ENCODE measurements at places on chromosomes 1 and 21.

DNA sequence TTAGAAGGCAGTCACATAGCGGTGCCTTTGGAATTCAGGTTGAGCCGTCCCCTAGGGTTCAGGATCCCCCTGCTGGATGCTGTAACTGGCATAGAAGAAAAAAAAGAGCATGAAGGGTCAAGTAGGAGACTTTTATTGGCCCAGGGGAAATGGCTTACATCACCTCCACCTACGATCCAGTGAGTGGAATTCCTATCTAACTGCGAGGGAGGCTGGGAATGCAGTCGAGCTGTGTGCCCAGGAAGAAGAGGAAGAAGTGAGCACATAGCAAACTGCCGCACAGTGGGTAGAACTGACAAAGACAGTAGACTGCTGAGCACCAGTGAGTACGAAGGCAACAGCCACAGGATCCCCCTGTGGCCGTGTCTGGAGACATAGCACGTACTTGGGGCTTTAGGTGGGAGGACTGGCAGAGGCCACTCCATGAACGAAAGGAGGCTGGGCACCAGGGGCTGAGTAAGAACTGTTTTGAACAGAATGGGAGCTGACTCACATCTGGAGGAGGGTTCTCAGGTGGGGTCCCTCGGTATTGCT is 79.2 kb downstream of the RNF220 start:
- DNase-seq = no peak

DNA sequence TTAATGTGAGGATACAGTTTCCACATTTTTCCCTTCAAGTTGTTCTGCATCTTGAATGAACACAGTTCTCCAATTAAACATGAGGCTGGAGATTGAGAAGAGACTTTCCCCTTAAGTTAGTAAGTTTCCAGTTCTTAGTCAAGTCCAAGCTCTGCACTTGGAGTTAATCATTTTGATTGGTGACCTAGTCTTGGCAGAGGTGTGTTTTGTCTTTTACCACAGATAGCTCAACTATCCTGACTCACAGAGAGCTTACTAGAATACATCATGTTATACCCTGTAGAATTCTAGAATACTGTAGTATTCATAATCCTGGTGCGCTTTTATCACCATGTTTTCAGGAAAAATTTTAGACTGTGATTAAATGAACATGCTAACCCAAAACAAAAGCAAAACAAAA is 129.2 kb downstream of the CYYR1 start:
- DNase-seq = no peak

DNA sequence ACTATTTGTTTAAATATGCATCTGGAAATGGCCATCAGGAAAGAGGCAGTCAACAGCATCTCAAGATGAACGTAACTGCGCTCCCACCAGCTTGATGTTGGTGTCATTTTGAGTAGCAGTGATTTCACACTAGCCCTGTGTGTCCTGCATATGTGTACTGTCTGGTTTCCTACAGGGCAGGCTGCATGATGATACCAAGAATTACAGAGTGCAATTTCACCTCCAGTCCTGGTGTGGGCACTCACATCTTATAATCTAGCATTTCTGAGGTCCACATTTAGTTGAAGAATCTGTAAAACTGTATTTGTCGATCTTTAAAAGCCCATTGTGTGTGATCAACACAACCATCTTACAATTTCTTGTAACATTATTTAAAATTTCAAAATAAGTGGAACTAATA is 336.4 kb downstream of the PAPPA2 start:
- DNase-seq = no peak

DNA sequence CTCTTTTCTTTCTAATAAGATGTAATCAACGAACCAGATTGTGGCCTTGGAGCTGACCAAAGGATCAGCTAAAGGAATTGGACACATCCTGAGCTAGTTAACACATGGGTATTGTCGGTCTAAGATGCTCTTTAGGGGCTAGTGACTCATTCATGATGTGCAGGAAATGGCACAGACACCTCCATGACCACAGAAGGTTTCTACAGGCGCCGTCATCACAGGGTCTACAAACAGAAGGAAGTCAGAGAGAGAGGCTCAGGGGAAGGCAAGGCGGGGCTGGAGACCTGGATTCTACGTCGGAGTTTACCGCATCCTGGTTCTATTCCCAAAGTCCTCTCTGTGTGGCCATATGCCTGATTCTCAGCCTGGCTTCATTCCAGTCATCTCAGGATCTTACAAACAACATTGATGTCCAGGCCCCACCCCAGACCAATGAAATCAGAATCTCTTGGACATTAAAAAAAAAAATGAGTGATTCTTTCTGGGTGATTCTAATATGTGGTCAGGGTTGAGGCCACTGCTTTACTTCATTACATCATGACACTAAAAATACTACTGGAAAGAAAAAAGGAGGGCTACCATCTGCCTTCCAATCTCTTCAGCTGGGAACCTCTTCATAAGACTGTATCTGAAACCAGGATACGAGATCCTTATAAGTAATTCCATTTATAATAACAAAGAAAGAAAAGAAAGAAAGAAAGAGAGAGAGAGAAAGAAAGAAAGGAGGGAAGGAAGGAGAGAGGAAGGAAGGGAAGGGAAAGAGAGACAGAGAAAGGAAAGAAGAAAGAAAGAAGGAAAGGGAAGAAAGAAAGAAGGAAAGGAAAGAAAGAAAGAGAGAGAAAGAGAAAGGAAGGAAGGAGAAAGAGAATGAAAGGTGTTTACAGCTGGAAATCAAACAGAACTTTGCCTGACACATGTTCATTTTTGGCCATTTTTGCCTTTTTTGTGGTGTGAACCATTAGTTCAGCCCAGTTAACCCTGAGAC is 11.6 kb upstream of the KCNJ15 start:
- peak; percentile 8 for DNase-seq

DNA sequence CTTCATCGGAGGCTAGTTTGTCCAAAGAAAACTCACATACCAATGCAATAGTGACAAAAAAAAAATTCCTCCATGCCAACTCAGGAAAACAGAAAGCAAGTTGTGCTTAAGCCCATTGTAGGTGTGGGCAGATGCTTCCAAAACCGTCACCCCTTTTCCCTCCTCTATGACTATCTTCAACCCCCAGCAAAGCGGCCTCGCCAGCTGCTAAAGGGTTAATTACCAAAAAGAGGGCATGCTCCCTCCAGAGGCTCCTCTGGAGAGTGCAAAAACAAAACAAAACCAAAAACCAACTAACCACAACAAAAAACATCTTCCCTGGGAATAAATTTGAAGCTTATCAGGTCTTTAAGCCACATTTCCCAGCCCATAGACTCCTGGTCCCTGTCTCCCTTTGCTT is 1.2 kb downstream of the LMOD1 start:
- no peak for DNase-seq

GRCh38 chr1:175471039-175471800 is 272.2 kb downstream of the TNR start:
- DNase-seq = no peak

DNA sequence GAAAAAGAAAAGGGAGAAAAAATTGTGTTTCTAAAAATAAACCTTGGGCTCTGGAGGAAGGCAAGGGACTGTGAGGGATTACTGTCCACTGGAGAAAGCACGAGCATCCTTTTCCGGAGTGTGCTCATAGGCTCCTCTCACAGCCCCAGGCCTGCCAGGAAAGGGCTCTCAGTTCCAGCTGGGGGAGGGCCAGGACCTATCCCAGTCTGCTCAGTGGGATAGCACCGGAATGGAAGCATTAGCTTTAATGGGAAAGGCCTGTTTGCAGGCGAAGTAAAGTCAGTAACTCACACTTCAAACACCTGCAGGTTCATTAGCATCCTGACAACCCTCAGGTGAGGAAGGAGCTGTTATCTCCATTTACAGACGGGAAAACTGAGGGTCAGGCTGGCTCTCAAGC is 113.9 kb upstream of the USP24 start:
- DNase-seq = no peak

DNA sequence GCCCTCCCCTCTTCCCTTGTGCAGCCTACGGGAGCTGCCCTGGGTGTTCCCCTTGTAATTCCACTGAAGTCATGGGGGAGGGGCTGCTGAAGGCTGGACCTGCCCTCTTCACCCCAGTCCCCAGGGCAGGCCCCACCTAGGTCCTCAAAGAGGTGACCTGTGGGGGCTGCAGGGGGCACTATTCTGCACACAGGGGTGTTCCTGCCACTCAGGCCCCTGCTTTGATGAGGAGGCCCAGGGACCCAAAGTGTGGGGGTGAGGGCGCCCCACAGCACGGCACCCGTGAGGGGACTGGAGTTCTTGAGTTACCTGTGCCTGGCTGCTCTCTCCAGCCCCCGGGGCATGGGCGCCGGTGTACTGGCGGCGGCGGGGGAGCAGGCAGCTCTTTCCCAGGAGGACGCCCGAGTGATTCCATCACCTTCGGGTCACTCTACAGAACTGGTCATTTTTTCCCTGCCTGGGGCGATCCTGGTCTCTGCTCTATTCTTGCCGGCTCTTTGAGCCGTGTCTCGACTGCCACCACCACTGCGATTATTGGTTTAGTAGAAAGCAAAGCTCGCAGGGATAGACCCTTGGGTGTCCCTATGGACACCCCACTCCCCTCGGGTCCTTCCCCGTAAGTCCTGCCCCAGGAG is 6.9 kb upstream of the PRDM16 start:
- DNase-seq = no peak

DNA sequence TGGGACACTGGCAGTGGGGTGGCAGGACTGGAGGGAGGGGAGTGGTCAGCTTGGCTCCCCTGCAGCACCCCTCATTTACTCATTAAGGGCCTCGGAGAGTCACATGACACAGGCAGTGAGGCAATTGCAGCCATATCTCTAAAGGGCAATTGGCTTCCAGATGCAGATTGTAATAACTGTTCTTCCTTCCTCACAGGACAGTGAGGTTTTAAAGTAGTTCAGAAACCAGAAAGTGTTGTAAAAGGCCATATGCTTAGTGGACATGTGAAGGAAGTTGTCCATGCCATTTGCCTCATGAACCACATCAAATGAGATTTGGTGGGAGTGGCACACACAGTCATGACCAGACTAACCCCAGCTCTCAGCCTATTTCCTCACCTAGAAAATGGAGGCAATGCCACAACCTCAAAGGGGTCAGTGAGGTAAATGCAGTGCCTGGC is 11.1 kb downstream of the MTX1 start:
- DNase-seq = no peak

- DNase-seq = no peak
These were observed 12.3 kb downstream of the NES start for GRCh38 chr1:156664767-156665411.

GRCh38 chr1:42422737-42423136 is 33.1 kb downstream of the ZMYND12 start:
- no peak for DNase-seq

GRCh38 chr1:227897704-227898438 is 49.9 kb downstream of the WNT9A start:
- DNase-seq = no peak

DNA sequence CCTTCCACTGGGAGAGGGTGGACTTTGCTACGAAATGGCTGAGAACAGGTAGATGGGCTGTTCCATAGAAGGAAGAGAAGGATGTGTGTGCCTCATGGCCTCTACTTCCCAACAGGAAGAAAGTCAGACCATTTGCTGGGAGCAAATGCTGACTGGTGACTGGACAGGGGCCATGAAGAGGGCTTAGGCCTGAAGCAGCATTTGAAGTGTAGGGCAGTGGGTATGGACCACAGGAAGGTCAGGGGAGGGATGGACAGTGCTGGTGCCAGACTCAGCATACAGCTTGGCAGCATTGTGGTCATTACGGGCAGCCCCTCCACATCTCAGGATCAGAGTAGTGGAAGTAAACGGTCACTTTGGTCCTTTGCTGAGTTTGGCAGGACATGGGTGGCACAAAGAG is 275.7 kb downstream of the MATN1 start:
- no peak for DNase-seq

DNA sequence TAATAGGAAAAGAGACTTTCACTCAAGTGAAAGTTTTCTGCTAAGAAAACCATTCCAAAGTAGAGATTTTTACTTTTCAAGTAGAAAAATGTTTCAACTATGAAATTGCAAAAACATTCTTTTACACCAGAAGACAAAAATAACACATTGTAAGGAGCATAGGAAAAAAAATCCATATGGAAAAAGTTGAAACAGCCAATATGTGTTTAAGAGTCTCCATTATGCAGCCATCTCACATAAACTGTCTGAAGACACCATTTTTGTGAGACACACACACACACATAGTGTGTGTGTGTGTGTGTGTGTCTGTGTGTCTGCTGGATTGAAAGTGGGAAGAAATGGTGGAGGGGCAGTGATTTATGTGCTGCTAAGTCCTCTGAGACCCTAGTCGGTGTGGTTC is 162.1 kb downstream of the HHAT start:
- DNase-seq = no peak

DNA sequence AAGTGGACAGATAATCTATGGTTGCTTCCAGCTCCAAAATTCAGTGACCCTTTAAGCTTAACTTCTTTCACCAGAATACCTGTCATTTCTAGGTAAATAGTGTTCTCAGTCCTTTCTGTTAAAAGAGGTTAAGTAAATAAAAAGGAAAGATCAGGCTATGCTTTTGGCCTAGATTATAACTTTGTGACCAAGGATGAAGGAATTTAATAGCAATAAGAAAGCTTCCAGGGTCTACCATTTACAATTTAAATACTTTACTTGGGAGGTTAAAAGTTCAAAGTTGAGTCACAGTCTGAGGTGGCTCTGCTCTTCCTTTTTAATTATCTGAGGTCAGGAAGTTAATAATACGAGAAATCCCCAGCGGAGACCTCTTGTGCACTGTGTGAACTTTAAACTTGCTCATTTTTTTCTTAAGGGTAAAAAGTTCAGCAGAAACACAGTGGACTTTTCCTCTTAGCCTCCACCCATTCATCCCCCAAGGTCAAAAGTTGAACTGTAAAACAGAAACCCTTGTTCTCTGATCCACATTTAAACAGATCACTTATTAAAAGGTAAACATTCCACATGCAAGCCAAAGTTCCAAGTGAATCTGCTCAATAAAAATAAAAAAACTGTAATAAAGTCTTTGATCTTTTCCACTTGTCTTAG is 187.1 kb downstream of the NRIP1 start:
- no peak for DNase-seq

DNA sequence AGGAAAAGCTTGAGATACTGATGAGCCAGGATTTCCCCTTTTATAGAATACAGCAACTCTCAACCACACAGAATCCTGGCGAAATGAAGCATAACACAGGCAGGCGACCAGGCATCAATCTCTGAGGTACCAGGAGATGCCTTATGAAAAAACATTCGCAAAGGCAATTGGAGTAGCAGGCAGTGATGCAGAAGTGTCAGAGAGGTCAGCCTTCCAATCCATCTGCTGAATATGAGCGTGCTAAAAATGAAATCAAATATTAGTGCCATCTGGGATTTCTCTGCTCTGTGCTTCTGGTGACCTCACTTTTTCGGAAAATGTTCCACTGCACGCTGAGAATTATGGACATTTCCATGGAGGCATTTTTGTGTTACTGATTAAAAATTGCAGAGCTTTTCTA is 258.8 kb downstream of the VAV3 start:
- no peak for DNase-seq

DNA sequence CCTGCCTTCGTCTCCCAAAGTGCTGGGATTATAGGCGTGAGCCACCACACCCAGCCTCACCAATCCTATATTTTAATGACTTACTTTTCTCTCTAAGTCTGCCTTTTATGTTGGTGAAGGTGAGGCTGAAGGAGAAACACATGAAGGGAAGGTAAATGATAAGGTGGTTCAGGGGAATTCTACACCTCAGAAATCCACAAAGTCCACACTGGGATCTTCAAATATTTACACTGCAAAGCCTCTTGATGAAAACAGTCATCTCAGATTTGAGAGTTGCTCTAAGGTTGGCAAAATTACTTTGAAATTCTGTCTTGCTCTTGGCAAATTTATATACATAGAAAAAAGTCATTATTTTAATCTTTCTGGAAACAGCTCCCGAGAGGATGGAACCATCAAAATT is 42.0 kb upstream of the CACHD1 start:
- no peak for DNase-seq

GRCh38 chr1:231688989-231689388 is 62.4 kb downstream of the DISC1 start:
- DNase-seq = no peak

- no peak for DNase-seq
These were observed 23.8 kb downstream of the CRYAA start for GRCh38 chr21:43192501-43193081.
